Activated naive CD4-positive, alpha-beta T cell treated with anti-CD3 and anti-CD28 coated beads for 36 hours (primary cell): ENCODE measurements at places on chromosomes 7 and 10.
A peak's percentile ranks its signal among the peaks of the same experiment; 100 is the strongest.

DNA sequence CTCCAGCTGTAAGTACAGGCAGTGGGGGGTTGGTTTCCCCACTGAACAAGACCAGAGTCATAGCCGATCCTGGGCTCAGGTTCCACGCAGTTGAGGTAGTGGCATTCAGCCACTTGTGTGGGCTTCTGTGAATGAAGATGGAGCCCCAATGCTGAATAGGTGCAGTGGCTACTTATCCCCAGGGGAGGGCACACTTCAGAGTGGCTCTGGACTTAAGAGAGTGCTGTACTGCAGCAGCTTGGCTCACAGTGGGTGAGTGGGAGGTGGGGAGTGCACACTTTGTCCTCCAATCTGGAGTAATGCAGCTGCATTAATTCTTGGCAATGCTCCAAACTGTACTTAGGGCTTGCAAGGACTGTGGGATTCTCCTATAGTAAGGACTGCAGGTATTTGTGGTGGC, 81.9 kb downstream of the BUB3 start:
- no peak for DNase-seq

DNA sequence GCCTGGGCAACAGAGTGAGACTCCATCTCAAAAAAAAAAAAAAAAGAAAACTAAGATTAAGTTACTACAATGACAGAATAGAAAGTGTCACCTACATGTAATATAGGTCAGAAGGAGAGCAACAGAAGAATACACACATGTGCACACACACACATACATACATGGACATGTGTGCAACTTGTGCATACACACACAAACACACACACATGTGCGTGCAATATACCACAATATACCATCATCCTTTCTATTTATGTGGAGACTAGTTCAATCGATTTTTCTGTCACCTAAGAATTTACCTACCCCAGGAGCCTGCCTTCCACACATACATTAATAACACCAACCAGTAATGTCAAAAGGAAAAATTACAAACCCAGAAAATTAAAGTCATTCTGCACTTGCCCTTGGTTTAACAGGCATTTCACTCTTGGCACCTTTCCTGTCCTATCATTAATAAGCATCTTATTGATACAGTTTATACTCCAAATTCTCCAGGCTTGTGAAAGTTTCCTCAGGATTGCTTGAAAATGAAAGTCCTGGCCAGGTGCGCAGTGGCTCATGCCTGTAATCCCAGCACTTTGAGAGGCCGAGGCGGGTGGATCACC, 2.5 kb downstream of the PNLIPRP1 start:
- DNase-seq = no peak

DNA sequence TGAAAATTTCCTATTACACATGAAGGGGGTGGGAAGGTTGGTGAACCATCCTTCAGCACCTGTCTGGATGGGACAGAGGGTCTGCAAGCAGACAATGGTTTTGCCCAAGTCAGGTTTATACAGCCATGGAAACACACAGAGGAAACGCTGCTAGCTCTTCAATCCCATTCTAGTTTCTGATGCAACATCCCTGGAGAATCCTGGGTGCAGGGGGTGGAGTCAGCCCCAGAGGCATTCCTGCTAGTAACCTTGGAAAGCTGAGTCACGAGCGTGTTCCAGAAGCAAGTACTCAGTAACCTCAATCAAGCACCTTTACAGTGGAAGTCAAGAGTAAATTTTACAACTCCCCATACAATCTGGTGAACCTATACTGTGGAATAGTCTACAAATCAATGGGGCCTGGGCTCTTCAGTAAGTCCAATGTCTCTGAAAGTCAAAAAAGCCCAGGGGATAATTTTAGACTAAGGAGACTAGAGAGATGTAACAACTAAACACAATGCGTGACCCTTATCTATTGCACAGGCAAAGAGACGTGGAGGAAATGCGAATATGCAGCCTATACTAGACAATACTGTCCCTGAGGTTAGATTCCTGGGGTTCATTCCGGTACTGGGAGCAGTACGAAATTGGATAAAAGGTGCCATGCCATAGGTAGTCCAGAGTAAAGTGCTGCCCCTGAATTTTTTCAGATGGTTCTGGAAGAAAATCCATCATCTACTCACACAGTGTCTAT, 95.4 kb downstream of the ZRANB1 start:
- no peak for DNase-seq

DNA sequence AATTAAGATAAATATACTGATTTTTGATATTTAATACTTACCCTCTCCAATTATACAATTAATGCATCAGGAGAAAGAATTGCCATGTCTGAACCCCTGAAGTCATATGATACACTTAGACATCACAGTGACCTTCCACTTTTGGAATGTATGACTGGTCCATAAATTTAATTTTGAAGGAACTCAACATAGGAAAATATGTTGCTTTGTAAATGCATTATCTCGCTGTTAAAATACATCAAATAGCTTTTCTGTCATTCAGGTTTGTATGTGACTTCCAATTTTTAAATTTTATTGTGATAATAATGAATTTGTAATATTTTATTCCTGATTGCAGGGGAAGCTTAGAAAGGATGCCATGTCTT, 631.9 kb upstream of the ANKRD30A start:
- DNase-seq = no peak

DNA sequence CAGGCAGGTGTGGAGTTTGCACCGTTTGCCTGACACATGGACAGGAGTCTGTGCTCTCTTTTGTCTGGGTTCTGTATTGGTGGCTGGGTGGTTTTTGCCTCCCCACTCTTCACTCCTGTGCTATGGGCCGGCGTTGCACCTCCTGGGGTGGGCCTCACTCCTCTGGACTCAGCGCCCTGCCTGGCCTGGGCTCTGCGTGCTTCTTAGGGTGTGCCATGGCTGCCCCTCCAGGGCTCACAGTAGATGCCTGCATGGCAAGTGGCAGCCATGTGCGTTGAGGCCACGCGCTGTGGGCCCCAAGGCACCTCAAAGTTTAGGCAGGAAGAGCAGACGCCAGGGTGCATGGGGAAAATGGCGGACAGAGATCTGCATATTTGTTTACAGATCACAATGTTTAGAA, 319.8 kb downstream of the ADARB2 start:
- DNase-seq = no peak

- no peak for DNase-seq
These were observed 30.0 kb upstream of the MSRB2 start for GRCh38 chr10:23065181-23065948.

GRCh38 chr10:35711615-35712411, 69.7 kb upstream of the FZD8 start:
- no peak for DNase-seq

- DNase-seq = no peak
These were observed 697.0 kb downstream of the SORCS1 start for GRCh38 chr10:106467506-106467905.

DNA sequence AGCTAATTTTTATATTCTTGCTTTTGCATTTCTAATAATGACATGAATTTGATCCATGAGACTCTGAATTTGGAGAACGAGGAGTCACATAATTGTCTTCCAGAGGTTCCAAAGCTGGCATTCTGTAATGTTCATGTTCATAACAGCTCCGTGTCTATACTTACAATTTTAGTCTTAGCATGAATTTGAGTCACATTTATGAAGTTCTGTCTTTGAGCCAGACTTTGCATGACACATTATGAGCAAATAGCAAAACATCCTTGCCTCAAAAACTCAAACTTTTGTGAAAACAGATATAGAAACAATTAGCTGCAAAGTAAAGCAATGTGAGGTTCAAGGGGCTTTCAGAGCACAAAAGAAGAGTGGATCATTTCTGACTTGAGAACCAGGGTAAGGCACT, 44.5 kb upstream of the CAV2 start:
- no peak for DNase-seq

DNA sequence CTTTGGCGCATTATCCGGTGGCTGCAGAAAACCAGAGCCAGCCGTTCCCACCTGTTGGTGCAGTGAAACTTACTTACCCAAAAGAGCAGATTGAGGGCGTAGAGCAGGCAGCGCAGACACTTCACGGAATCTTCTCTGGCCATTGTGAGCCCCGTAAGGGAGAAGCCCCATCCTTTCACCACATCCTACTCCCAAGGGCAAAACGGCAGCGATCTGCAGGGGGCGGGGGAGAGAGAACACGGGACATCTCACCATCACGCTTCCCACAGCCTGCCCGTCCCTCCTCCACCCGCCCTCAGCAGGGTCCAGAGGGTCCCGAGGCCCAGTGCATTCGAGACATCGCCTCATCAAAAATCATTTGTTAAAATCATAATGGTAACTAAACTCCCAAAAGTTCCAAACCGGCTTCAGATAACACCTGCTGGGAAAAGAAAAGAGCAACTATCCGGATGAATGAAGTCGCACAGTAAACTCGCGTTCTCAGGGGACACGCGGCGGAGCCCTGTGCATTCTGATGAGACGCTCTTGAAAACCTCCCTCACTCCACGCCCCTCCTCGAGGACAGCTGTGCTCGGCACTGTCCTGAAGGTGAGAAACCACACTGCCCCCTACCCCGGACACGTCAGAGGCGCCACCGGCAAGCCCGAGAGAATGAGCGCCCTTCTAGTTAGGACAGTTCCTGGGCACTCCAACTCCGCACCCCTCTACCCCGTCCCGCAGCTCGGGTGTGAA, 1.2 kb downstream of the TSPAN12 start:
- DNase-seq = peak; percentile 11

GRCh38 chr7:19144661-19145433, at the start of gene FERD3L:
TSS of gene FERD3L (minus strand) at chr7:19145421. CDS start at chr7:19145362, 59 bp downstream.
- no peak for DNase-seq

GRCh38 chr7:40072268-40072667, 62.2 kb downstream of the MPLKIP start:
- no peak for DNase-seq

- no peak for DNase-seq
These were observed 378.8 kb upstream of the SHH start for GRCh38 chr7:156191090-156191489.

GRCh38 chr7:31488562-31489203, 25.2 kb upstream of the ITPRID1 start:
- DNase-seq = peak; percentile 52

- no peak for DNase-seq
These were observed 606.3 kb upstream of the FZD8 start for GRCh38 chr10:36248304-36248981.

- DNase-seq = no peak
These were observed 447.3 kb downstream of the KCNMA1 start for GRCh38 chr10:77190291-77190690.

DNA sequence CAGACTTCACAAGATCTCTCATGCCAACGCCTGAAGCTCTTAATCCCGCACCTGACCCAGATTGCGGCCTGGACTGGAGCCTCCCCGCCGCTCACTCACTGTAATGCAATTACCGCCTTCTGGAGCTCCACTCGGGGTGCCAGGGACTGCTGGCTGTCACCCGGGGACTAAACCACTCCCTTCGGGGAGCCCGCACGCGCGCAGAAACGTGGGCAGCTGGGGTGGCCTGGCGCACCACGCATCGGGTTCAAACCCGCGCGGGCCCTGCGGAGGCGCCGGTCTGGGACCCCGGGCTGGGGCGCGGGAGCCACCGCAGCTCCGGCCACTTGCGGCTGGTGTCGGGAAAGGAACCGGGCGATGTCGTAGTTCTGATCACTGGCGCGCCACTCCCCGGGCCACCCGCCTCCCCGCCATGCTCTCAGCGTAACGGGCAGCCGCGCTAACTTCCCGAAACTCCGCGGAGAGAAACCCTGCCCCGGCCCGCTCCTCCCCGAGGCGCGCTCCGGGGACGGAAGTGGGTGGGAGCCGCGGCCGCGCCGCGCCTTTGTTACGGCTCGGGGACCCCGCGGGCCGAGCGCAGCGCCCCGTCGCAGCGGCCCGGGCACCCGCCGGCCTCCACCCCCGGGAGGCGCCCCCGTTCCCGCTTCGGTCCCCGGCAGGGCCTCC, 100.3 kb upstream of the SVIL start:
- DNase-seq = peak; percentile 63

DNA sequence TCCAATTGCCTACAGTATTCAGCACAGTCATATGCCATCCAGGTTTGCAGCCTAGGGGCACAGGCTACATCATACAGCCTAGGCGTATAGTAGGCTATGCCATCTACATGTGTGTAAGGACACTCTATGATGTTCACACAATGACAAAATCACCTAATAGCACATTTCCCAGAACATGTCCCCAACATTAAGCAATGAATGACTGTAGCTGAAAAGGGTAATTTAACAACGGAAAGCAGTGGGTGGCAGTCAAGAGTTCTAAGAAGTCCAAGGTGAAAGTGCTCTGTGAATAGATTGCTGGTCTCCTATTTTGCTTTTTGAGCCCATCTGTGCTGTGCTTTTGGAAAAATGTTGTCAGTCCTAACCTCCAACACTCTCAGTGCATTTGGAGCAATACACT, 162.6 kb downstream of the KLF6 start:
- peak; percentile 26 for DNase-seq

DNA sequence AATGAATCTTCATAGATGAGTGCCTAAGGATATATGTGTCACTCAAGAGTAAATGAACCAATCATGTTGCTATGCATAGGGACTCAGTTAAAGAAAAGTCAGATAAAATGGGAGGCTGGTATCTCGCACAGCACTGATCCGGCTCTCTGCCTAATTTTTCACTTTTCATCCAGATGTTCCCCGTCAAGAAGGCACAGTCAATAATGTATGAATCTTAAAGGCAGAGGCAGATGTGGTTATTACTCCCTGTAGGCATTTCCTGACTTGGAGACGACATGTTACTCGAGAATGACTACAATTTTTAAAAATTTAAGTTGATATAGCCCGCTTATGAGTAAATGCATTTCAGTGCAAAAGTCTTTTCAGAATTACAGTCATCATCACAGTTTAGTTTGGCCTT, 113.6 kb downstream of the TBXAS1 start:
- no peak for DNase-seq

DNA sequence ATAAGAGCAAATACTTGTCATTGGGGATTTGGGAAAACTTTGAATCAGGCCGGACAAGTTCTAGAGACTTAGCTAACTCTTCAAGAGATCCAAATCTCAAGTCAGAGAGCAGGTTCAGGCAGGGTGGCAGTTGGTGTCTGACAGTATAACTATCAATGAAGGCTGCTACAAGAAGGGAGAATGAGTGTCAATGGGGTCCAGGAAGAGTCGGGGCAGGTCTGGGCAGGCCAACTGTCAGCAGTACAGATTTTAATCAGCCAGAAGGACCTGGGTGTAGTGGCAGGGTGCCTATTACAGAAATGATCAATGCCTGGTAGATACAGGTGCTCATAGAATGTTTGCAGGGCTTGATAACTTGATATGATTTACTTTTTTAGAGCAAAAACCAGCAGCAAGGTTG, 751.1 kb downstream of the GRM8 start:
- DNase-seq = no peak

DNA sequence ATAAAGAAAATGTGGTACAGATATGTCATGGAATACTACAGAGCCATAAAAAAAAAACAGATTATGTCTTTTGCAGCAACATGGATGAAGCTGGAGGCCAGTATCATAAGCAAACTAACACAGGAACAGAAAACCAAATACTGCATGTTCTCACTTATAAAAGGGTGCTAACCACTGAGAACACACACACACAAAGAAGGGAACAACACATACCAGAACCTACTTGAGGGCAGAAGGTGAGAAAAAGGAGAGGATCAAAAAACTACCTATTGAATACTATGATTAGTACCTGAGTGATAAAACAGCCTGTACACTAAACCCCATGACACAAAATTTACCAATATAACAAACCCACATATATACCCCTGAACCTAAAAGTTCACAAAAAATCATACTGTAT, 144.6 kb downstream of the TPK1 start:
- DNase-seq = no peak

- DNase-seq = no peak
These were observed 926 bp upstream of the PCBD1 start for GRCh38 chr10:70889291-70889690.
